ENCODE measurements at places on chromosomes 2 and 18. TPM values are rescaled to one million over a fixed set of nuclear protein-coding genes. Genes with fewer than 3 reads are reported as not detected.

DNA sequence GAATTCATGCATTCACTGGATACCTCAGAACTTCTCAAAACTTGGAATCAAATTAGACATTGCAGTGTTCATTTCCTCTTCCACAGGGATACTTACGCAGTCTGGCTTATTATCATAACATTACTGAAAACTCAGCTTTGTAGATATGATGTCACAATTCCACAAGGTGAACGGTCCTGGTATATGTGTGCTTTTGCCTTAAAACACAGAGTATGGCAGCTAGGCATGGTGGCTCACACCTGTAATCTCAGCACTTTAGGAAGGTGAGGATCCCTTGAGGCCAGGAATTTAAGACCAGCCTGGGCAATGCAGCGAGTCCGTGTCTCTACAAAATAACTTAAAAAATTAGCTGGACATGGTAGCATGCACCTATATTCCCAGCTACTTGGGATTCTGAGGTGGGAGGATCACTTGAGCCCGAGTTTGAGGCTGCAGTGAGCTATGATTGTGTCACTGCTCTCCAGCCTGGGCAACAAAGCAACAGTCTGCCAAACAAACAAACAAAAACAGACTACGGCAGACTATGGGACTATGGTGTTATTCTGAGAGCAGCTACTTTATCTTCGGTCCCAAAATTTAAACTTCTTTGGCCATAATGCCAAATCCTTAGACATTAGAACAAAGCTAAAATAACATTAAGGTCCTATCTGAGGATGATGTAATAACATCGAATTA is 1191.9 kb upstream of the SLC39A10 start:
- no peak overlapping the region for H3K27ac ChIP-seq
- H3K4me3 ChIP-seq = no peak overlapping the region
- H3K4me1 ChIP-seq = no peaks in the 10 kb centered on the region
- H3K36me3 ChIP-seq = no peaks in the 10 kb centered on the region
- DNase-seq = no peak

The DCDC2C gene
- total RNA-seq = not detected

DNA sequence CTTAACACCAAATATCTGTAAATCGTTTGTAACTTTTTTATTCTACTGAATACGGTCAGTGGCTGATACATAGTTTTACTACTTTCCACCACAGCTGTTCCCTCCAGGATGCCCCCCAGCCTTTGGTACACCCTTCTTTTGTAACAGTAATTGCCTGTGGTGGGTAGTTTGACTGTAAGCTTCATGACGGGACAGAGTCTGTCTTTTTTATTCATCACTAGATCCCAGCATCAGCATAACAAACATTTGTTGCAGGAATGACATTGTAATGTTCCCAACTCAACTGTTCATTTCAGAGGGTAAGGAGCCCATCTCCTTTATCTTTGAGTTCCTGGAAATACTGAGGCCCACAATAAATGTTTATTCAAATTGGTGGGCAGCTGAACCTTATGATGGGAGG is 67.5 kb downstream of the MBOAT2 start:
- no peak overlapping the region for H3K27ac ChIP-seq
- no peak for DNase-seq
- no peak overlapping the region for H3K4me3 ChIP-seq
- peaks cover 9% of the 10 kb centered on the region for H3K27me3 ChIP-seq
- no peaks in the 10 kb centered on the region for H3K36me3 ChIP-seq

GRCh38 chr2:120945091-120945490 is 209.4 kb downstream of the GLI2 start:
- no peak for DNase-seq
- no peak overlapping the region for H3K4me3 ChIP-seq
- no peaks in the 10 kb centered on the region for H3K4me1 ChIP-seq
- no peak overlapping the region for H3K27ac ChIP-seq
- no peaks in the 10 kb centered on the region for H3K27me3 ChIP-seq

The BCL2 gene
- total RNA-seq = 95.9 TPM

The ERMN gene
- total RNA-seq = 2.1 TPM

DNA sequence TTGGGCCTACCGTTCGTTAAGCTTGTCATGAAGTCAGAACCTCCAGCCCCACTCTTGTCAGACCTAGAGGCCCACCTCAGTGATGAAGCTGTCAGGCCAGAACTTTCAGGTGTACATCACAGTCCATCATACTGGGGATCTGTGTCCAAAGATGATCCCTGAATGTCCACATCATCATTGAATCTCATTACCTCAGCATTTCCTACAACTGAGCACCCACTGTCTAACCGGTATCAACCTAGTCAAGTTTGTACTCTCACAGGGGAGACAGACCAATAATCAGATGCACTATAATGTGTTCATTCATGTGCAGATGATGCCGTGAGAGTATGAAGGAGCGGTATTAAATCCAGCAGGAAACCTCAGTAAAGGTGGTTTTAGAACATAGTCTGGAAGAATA is 36.3 kb upstream of the EHBP1 start:
- H3K27me3 ChIP-seq = peaks cover under 1% of the 10 kb centered on the region
- no peak overlapping the region for H3K4me3 ChIP-seq
- no peak for DNase-seq
- no peak overlapping the region for H3K27ac ChIP-seq
- no peaks in the 10 kb centered on the region for H3K4me1 ChIP-seq

The REG1A gene
- total RNA-seq = not detected

- peaks cover 7% of the 10 kb centered on the region for H3K36me3 ChIP-seq
- no peak overlapping the region for H3K4me3 ChIP-seq
- no peak overlapping the region for H3K27ac ChIP-seq
These were observed 4.5 kb upstream of the TMSB10 start for GRCh38 chr2:84900971-84901370.

DNA sequence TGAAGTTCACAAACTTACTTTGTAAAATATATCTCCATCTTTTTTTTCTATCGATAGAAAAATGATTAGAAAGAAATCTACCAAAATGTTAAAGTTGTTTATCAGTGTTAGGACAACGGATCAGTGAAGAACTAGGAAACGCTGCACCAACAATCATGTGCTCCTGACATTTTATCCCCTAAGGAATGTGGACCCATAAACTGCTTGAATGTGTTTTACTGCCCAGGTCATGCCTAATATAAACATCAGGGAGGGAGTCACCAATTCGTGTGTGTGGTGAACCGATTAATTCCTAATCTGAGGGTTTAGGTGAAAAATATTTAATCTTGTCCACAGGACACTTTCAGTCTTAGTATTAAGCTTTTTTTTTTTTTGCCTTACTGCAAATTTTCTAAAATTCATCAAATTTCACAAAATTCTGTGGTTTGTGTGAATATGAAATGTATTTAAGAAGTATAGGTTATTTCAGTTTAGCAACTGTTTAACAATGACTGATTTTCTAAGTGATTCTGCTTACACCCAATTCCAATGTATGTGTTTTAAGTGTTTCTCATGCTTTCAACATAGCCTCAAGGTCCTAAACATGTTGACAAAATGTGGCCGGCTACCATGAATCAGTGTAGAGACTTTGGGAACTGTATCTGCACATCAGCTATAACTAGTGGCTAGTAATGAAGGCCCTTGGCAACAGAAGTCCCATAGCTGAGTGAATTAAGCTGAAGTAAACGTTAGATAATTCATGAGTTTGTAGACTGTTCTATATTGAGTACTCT is 11.1 kb upstream of the KIDINS220 start:
- no peak for DNase-seq
- H3K27me3 ChIP-seq = peaks cover 5% of the 10 kb centered on the region
- no peak overlapping the region for H3K27ac ChIP-seq
- H3K4me3 ChIP-seq = no peak overlapping the region
- no peaks in the 10 kb centered on the region for H3K36me3 ChIP-seq
- H3K4me1 ChIP-seq = no peaks in the 10 kb centered on the region

DNA sequence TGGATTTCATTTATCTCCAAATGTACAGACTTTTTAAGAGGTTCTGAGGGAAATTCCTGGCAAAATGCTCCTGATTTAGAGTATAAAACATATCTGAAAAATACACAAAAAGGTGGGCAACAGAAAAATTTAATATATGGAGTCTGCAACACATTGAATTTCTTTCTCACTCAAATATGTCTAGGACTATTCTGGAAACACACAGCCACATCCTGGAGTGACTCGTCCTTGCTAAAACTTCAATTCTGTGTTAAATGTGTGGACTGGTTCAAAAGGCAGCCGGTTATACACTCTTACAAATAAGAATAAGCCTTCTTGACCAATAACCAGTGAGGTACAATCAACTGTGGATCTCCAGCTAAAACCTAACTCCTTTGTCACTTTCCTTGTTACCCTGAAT is 44.1 kb upstream of the RND3 start:
- no peak for DNase-seq
- no peaks in the 10 kb centered on the region for H3K4me1 ChIP-seq
- no peak overlapping the region for H3K27ac ChIP-seq
- no peak overlapping the region for H3K4me3 ChIP-seq
- no peaks in the 10 kb centered on the region for H3K27me3 ChIP-seq
- no peaks in the 10 kb centered on the region for H3K36me3 ChIP-seq

DNA sequence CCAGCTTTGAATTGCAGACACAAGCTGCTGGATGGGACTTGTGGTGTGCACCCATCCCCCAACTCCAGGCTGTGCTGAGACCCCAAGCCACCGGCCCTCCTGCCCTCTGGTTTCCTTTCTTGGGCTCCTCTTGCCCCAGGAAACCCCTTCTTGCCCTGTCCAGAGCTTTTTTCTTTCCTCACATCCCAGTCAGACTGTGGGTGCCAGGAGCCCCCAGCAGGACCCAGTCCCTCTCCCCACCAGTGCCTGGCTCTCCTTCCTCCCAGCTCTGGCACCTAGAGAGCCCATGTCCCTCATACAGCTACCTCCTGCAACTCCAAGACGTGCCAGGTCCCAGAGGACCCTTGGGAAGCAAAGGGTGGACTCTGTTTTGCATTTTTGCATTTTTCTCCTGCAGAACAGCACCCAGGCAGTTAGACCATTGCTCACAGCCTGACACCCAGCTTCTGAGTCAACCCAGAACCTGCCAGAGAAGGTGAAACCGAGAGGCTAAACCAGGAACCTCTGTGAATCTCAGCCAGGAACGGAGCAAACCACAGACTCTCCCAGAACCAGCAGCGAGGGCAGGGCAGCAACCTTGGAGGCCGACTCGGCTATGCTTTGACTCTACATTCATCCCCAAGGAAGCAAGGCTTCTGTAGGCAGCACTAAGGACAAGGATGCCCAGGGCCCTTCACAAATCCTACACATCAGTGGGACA is 221.1 kb downstream of the ANAPC1 start:
- H3K27ac ChIP-seq = peak overlapping the region; percentile 49
- H3K4me1 ChIP-seq = peaks cover 38% of the 10 kb centered on the region
- peak overlapping the region; percentile 41 for H3K4me3 ChIP-seq
- H3K36me3 ChIP-seq = peaks cover 3% of the 10 kb centered on the region
- peaks cover 11% of the 10 kb centered on the region for H3K27me3 ChIP-seq

The GPR17 gene
- not detected for total RNA-seq

The DHRS9 gene
- 1.6 TPM for total RNA-seq

DNA sequence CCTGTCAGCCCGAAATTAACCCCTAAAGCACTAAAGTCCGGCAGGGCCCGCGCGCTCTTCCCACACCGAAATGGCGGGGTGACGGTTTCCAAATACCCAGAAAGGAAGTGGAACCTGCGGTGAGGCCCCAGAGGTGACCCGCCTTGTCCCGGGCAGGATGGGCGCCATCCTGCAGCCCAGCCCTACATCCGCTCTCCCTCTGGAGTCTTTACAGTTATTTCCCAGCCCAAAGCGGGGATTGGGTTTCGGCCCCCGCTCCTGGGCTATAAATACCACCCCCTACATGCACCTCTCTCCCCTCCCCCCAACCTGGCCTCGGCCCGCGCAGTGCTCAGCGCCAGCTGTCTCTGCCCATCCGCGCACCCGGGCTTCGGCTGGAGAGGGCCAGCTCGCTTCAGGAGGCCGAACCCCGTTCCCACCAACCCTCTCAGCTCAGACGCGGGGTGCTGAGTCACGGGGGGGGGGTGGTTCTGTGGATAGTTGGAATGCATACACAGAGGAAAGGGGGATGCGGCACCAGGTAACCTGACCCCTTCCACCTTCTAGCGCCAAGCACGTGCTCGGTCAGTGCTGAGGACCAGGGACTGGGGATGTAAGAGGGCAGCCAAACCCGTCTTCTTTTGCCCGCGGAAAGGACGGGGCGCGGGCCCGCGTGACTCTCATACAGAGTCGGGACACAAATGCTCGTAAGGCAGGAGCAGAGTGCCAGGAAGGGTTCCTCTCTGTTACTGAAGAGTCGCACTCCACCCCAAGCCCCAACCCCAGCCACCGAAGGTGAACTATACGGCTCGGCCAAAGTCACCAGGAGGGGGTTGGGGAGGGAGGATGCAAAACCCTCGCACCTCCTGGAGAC is at the start of gene TUBA4B:
TSS of gene TUBA4B (plus strand) at position 344 of the 853 bp plus-strand sequence. CDS start at position 509, 165 bp downstream.
- peak; percentile 59 for DNase-seq
- H3K4me3 ChIP-seq = peak within 1 kb of the TSS; percentile 93
- no peaks in the 10 kb centered on the region for H3K27me3 ChIP-seq
- H3K36me3 ChIP-seq = peaks cover 33% of the 10 kb centered on the region
- peak within 1 kb of the TSS; percentile 98 for H3K27ac ChIP-seq

- peaks cover 21% of the 10 kb centered on the region for H3K4me1 ChIP-seq
- no peak overlapping the region for H3K27ac ChIP-seq
- no peaks in the 10 kb centered on the region for H3K36me3 ChIP-seq
- H3K27me3 ChIP-seq = peaks cover 4% of the 10 kb centered on the region
- H3K4me3 ChIP-seq = no peak overlapping the region
These were observed 7.0 kb downstream of the C2orf81 start for GRCh38 chr2:74414441-74414840.

GRCh38 chr2:172389685-172390339 is 37.6 kb upstream of the ITGA6 start:
- no peak for DNase-seq
- H3K27me3 ChIP-seq = peaks cover 2% of the 10 kb centered on the region

DNA sequence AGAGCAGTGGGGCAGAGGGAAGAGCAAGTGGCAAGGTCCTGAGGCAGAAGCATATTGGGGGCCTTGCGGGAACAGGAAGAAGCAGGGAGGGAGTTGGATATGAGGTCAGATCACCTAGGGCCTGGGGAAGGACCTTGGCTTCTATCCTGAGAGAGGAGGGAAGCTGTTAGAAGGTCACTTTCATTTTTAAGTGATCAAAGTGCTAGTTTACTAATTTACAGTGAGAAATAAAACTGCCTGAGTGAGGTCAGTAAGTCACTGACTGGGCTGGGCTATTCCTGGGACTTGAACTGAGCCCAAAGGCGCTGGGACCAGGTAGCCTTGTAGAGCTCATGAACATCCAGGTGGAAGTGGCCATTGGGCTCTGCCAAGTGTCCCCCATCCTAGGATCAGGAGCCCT is 76.6 kb upstream of the B3GNT7 start:
- H3K4me1 ChIP-seq = no peaks in the 10 kb centered on the region
- peaks cover 16% of the 10 kb centered on the region for H3K27me3 ChIP-seq
- no peak overlapping the region for H3K4me3 ChIP-seq
- H3K27ac ChIP-seq = no peak overlapping the region
- H3K36me3 ChIP-seq = peaks cover 2% of the 10 kb centered on the region

All from activated T-helper 1 cell treated with anti-CD3 and anti-CD28 coated beads, Interleukin-12 subunit alpha, Interleukin-12 subunit beta, Interleukin-2, Interleukin-4 antibody, amounts not matched to agents 30 ng/mL and 10 ng/mL and 1 ng/mL, durations not matched to agents 14 hours and 24 hours and 36 hours (primary cell).